ENCODE measurements at places on chromosomes 3 and 15.

GRCh38 chr3:12409684-12410596, 74.3 kb upstream of the TSEN2 start:
- DNase-seq, result no peak

- DNase-seq, result peak; percentile 69
Observed at GRCh38 chr3:15271785-15272381, 60.5 kb downstream of the SH3BP5 start.

- DNase-seq, result no peak
Observed at GRCh38 chr3:40299721-40300335, 9.7 kb upstream of the EIF1B start.

DNA sequence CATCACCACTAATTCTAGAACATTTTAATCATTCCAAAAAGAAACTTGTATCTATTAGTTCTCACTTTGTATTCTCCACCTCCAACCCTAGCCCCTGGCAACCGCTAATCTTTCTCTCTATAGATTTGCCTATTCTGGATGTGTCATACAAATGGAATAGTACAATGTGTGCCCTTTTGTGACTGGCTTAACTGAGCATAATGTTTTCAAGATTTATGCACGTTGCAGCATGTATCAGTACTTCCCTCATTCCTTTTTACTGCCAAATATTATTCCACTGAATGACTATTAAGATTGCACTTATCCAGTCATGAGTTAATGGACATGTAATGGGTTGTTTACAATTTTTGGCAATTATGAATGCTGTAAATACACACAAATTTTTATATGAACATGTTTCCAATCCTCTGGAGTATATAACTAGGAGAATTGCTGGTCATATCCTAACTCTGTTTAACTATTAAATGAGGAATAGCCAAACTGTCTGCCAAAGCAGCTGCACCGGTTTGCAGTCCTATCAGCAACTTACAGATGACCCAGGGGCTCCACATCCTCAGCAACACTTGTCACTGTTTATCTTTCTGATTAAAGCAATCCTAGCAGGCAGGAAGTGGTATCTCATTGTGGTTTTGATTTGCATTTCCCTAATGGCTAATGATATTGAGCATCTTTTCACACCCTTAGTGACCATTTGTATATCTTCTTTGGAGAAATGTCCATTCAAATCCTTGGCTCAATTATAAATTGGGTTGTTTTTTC, 42.9 kb downstream of the DCUN1D1 start:
- DNase-seq, result no peak

DNA sequence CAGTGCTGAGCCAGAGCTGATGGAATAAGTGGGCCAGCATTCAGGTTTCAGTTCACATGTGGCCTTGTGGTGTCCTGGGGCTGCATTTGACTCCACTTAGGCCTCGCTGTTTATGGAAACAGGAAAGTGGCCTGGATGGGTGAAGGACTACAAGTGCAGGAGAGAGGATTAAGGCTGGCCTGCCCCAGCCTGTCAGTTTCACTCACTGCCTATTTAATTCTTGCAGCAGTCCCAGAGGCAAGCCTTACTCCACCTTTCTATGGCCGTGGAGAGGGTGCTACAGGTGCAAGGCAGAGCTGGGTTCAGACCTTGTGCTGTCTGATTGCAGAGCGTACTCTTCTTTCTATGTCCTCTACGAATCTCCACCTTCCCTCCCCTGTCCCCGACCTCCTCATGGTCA, 37.7 kb downstream of the ABHD17C start:
- DNase-seq, result no peak

Measured in stimulated activated CD4-positive, alpha-beta T cell treated with anti-CD3 and anti-CD28 coated beads, TNF-alpha, amount 100 ng/mL, for 24 hours (primary cell).